ENCODE measurements at places on chromosomes 5 and 9.

GRCh38 chr9:31005086-31005665 is 1379.3 kb upstream of the ACO1 start:
- DNase-seq: no peak

GRCh38 chr5:148446611-148447010 is 62.9 kb downstream of the FBXO38 start:
- no peak for DNase-seq

DNA sequence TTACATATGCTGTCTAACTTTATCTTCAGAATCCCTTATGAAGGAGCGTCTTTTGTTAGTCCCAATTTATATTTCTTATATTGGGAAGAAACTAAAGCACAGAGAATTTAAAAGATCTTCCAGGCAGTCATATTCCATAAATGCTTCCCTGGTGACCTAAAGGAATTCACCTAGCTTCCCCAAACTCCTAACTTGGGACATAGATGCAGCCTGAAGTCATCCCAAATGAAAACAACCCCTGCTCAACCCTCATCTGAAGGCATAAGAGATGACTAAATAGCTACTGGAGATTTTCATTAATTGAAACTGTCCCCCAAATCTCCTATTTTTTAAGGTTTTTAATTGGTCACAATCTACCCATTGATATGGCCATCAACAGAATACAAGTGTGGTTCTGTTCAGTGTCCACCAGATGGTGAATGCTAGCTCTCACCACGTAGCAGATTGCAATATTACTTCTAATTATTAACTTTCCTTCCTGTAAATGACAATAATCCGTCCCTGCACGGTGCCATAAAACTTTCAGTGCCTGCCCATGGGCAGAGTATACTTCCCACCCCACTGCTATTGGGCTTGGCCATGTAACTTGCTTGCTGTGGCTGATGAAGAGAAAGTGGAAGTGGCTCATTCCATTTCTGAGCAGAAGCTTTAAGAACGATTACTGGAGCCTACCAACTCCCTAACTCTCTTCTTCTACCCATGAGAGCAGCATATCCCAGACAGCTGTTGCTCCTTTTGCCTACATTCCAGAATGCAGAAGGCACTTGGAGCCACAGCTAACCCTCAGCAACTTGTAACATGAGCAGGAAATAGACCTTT is 18.7 kb downstream of the PRUNE2 start:
- no peak for DNase-seq

DNA sequence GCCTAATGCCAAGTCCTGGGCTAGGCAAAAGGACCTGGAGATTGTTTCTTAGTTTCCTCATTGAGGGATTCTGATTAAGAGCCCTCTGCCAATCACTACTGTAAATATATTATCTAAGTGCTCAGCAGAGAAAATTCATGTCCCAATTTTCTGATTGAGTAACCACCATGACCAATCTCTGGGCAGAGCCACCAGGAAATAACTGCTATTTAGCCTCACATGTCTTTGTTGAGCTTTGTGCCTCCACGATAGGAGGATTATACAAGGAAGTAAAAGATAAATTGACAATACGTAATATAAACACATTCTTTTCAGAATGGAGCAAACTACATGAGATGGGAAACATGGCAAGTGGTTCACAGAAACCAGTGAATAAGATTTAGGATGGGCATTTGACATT is 396.1 kb upstream of the PAPPA start:
- no peak for DNase-seq

DNA sequence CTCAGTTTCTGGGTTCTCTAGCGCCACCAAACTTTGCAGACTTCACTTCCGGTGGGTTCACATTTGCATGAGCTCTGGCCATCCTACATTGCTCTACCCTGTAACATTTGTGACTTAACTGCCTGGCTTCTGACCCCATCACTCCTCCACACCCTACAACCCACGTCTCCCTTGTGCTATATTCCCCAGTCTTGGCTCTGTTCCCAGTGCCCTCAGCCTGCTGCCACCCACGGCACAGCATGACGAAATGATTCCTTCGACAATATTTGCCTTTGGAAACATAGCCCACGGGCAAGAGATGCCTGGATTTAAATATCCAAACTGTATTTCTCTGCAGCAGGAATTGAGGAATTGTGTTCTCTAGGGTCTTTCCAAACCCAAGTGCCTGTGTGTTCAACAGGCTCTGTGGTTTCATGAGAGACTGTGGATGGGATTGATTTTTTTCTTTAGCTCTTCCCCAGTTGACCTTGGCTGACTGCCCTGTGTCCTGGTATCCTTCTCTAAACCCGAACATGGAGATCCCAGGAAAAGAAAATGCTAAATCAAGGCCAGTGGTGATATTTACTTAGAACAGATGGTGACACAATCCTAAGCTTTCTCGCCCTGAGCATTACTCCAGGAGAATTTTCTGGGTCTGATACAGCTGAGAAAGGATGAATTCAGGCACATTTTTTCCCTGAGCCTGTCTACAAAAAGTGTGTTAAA is 44.4 kb upstream of the GRIA1 start:
- DNase-seq: peak; percentile 9

DNA sequence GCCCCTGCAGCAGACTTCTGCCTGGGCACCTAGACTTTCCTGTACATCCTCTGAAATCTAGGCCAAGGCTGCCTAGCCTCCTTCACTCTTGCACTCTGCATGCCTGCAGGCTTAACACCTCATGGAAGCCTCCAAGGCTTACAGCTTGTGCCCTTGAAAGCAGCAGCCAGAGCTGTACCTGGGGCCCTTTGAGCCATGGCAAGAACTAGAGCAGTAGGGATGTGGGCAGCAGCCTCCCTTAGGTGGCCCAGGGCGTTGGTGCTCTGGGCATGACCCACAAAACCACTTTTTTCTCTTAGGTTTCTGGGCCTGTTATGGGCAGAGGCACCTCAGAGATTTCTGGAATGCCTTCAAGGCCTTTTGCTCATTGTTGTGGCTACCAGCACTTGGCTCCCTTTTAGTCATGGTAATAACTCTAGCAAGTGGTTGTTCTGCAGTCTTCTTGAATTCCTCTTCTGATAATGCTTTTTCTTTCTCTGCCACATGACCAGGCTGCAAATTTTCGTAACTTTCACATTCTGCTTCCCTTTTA is 606.2 kb downstream of the TLE4 start:
- no peak for DNase-seq

GRCh38 chr5:1827886-1828397 is 26.7 kb downstream of the NDUFS6 start:
- no peak for DNase-seq

- DNase-seq: no peak
Measured at GRCh38 chr5:5139777-5140478, at the start of gene ADAMTS16. ADAMTS16 (plus strand) TSS chr5:5140330; CDS start chr5:5140468, 138 bp downstream.

DNA sequence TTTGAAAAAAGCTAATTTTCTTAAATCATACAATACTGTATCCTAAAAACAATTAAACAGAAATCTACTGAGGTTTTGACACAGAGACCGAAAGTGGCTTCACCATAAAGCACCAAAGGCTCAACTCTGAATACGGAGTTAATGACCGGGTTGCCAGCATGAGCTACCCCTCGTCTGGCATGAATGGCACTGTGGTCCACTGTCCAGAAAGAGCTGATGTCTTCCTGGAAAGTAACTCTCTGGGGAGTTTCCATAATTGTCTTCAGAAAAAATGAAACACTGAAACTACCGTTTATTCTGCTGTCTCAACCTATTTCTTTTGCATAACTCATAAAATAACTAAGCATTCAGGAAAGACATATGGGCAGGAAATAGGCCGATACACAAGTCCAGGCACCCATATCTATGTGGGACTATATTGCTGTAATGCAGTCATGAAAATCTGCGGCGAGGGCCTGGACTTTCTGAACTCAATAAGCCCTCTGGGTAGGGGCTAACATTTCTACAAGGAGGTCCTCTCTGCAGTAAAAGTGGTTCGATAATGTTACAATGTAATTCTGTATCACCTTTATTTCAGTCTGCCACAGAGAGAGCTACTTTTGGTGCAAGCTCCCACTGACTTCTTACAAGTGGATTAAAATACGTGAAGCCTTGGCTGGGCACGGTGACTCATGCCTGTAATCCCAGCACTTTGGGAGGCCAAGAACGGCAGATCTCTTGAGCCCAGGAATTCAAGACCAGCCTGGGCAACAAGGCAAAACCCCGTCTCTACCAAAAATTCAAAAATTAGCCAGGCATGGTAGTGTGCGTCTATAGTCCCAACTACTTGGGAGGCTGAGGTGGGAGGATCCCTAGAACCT is 52.4 kb downstream of the ANKH start:
- DNase-seq: no peak

- DNase-seq: no peak
Measured at GRCh38 chr9:113656771-113657670, 193.5 kb downstream of the RGS3 start.

GRCh38 chr5:134490925-134491271 is 34.6 kb upstream of the JADE2 start:
- no peak for DNase-seq

DNA sequence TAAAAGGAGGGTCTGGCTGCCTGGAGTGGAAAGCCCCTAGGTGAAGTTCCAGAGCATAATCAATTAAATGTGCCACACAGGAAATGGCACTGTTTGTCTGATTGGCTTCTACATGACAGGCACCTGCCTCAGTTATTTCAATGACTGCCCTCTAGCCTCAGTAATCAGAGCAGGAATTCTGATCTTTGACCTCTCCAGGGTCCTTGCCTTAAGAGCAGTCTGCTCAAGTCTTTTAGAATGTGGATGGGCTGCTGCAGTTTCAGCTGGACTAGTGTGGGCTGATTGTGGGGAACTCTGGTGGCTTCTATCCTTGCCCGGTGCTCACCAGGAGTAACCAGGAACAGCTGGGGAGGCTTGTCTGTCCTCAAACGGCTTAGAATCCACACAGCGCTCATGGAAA is 98.9 kb downstream of the LIX1 start:
- DNase-seq: no peak

- no peak for DNase-seq
Measured at GRCh38 chr5:104456122-104456521, 893.5 kb upstream of the NUDT12 start.

- no peak for DNase-seq
Measured at GRCh38 chr5:10699987-10700386, 61.0 kb downstream of the DAP start.

- no peak for DNase-seq
Measured at GRCh38 chr5:147455822-147456450, 53.9 kb downstream of the DPYSL3 start.

DNA sequence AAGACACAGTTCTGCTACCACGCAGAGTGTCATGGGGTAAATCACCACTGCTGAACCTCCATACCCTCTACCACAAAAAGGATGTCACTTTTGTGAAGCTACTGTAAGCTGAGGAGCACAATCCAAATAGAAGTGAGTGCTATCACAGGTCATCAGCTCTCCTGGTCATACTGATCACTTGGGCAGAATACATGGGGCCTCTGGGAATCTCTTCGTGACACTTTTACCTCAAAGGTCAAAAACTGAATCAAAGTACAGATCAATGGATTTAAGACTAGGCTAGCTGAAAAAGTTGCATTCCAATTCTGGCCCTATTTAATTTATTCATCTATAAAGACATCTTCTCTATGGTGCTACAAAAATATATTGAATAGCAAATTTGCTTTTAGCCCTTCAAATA is 115.5 kb downstream of the MPDZ start:
- DNase-seq: no peak

DNA sequence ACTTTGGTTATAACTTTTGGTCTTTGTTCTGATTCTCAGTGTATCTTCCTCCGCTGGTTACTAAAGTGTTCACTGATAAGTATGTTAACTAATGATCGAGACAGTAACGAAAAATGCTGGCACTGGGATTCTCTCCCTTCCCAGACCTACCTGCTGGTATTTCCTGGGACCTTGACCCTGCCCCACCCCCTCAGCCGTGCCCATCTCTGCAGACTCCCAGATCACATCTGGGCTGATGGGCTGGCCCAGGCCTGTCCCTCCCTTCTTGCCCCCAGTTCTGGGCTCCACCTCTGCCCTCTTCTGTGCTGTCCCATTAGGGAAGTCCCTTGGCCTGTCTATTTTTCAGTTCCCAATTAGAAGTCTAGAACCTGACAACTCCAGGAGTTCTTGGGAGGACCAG is 46.9 kb downstream of the NEURL1B start:
- no peak for DNase-seq

- DNase-seq: no peak
Measured at GRCh38 chr9:22165144-22165543, 156.0 kb upstream of the CDKN2B start.

DNA sequence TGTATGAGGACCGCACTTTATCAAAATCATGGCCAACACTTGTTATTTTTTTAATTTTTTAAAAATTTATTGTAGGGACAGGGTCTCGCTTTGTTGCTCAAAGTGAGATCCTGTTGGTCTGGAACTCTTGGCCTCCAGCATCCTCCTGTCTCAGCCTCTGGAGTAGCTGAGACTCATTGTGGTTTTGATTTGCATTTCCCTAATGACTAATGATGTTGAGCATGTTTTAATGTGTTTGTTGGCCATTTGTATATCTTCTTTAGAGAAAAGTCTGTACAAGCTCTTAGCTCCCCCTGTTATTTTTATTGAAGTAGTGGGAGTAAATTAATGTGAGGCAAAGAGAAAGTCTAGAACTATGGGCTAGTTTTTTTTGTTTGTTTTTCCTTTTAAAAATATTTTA is 1.6 kb upstream of the RPS6 start:
- no peak for DNase-seq

- no peak for DNase-seq
Measured at GRCh38 chr5:107455111-107455544, 215.6 kb downstream of the EFNA5 start.

- no peak for DNase-seq
Measured at GRCh38 chr5:72064801-72065570, 42.3 kb upstream of the MAP1B start.

DNA sequence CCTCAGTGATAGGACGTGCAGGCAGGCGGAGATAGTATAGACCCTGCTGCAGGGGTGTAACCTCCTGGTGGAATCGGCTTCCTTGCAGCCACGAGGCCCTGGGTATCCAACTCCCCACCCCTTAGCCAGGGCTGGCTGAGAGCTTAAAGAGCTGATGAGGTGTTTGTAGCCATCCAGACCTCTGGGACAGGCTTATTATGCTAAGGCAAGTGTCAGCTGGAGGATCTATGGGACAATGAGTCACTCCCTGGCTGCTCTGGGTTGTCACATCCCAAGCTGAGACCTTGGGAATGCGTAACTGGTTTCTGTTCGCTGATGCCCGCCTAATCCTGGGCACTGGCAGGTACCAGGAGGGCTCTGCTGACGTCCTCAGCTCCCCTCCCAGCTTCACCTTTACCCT is 38.9 kb downstream of the DAB2IP start:
- no peak for DNase-seq

DNA sequence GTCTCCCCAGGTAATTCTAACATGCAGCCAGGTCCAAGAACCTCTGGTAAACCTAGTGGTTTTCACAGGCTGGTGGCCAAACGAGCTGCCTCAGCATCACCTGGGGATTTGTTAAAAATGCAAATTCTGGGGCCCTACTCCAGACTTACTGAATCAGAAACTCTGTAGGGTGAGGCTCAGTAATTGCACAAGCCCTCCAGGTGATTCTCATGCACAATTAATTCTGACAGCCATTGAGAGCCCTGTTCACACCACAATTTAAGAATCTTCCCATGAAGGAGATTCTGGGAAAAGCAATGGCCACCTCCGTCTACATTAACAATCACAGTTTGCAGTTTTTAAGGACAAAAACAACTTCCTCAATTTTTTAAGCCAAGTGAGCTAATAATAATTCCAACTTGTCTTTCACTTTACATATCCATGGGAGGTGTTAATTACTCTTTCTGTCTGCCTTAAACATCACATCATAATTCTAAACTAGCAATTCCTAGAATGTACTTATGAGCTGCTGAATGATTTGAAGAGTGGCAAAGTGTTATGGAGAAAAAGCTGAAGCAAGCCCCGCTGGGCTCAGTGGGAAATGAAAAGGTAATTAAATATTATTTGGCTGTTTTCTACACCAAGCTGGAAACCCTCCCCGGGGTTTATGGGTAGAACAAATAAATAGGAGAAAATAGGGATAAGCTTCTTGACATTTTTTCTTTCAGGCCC is 70.0 kb downstream of the GLDC start:
- no peak for DNase-seq

All from NCI-H1417 treated with DMSO at 0.1 percent for 48 hours (cell line).